Stimulated activated CD8-positive, alpha-beta memory T cell treated with anti-CD3 and anti-CD28 coated beads, Interleukin-4, amount 100 ng/mL, for 48 hours (primary cell): ENCODE measurements at places on chromosomes 7 and 10.

DNA sequence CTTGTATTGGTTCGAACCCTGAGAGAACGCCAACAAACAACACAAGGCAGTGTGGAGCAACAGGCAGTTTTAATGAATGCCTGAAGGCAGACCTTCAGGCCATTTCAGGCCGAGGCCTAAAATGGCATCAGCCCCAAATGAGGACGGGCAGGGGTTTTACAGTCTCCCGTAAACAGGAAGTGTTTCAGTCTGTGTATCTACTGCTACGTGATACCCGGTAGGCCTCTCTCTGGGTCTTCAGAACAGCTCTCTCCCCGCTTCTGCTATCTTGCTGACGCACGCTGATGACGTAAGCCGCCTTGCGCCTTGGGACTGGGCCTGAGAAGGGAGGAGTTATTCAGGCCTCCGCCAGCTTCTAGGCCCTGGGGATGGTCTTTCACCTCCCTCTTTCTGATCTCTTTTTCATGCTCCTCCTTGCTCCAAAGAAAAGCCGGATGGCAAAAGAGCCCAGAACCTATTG lies 67.7 kb downstream of the ST8SIA6 start:
- DNase-seq = no peak

- no peak for DNase-seq
These were observed 57.5 kb downstream of the PWWP2B start for GRCh38 chr10:132454296-132455198.

DNA sequence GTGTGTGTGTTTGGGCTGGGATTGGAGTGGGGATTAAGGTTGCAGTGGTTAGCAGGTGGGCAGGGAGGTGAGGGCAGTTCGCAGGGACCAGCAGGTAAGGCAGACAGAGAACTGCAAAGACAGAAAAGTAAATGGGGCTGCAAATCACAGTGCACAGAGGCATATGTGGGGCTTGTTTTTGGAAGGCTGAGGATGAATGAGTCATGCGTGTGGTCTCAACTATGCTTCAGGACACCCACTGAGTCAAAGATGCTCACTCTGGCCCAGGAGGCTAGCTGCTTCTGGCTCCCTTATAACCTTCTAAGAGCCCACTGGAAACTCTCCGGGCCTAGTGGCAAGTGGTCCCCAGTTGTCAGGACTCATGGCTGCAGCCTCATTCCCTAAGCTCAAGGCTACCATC lies 118.2 kb downstream of the ZNF248 start:
- no peak for DNase-seq

DNA sequence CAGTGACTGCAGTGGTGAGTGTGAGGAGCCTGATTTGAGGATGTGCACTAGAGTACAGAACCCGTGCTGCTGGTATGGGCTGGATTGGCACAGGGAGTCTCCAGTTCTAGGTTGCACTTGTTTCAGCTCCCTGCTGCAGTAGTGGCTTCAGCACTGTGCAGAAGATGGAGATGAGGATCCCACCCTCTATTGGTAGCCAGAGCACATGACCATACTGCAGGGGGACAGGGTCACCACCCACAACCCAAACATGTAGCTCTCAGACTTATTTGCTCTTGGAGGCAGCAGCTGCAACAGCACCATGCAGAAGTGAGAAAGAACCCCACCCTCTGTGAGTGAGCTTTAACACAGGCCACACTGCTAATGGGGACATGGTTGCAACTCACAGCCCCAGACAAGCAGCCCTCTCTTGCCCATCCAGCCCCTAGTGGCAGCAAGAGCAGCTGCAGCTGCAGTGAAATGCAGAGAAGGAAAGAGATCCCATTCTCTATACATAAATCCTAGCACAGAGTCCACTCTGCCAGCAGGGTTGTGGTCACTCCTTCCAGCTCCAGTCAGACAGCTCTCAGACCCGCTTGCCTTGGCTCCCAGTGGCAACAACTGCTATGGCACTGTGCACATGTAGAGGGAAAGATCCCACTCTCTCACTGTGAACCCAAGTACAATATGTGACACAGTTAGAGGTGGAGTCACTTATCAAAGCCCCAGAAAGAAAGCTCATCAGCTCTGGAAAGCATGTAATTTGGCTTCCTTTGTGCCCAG lies 51.4 kb upstream of the SCIN start:
- DNase-seq = peak; percentile 27

DNA sequence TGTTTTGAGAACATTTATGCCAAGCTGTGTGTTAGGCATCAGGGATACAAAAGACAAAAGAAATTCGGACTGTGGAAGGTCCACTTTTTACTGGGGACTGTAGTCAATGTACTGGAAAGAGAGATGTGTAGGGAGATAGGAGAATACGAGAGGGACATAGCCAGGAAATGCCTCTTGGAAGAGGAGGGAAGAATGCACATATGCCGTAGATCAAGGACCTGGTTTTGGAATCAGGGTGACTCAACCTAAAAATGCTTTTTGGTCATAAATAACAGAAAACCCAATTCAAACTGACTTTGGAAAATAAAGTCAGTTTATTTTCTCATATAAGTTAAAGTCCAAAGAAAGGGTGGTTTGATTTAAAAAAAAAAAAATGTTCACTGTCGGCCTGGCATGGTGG lies 140.3 kb upstream of the TCF7L2 start:
- DNase-seq = no peak

- DNase-seq = no peak
These were observed 149.3 kb downstream of the FGFR2 start for GRCh38 chr10:121448766-121449421.
